IMR-90 (cell line): ENCODE measurements at places on chromosomes 5 and 9. TPM values are rescaled to one million over a fixed set of nuclear protein-coding genes. Genes with fewer than 3 reads are reported as not detected.

- H3K36me3 ChIP-seq = no peaks in the 10 kb centered on the region
- H3K27ac ChIP-seq = no peak overlapping the region
- DNase-seq = no peak
- no peaks in the 10 kb centered on the region for H3K27me3 ChIP-seq
- H3K4me3 ChIP-seq = no peak overlapping the region
- H3K4me1 ChIP-seq = no peaks in the 10 kb centered on the region; the same call in 1 of the 2 replicates
Observed at GRCh38 chr9:21730899-21731298, 71.5 kb upstream of the MTAP start.

DNA sequence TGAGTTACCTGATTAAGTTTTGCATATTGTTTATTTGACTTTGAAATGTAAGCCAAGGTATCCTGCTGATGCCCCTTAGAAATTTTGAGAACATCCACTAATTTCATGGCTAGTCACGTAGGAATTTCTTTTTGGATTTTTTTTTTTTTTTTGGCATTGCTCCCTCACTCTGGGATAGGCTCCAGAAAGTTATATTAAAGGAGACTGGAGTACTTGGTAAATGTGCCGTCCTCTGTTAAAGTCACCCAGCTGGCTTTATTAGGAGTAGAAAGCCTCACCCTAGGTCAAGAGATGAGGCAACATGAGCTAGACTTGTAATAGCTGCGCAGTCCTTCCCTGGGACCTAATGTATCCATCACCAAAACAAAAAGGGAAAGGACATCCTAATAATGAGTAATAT lies 3.1 kb downstream of the KCTD16 start:
- no peak for DNase-seq
- no peaks in the 10 kb centered on the region for H3K36me3 ChIP-seq
- no peak overlapping the region for H3K27ac ChIP-seq
- no peak overlapping the region for H3K4me3 ChIP-seq
- peaks cover 4% of the 10 kb centered on the region; the same call in 1 of the 2 replicates for H3K4me1 ChIP-seq

GRCh38 chr5:153489611-153490010 lies 859 bp upstream of the GRIA1 start:
- H3K27ac ChIP-seq = no peak overlapping the region
- no peaks in the 10 kb centered on the region for H3K36me3 ChIP-seq
- H3K4me3 ChIP-seq = no peak overlapping the region
- no peaks in the 10 kb centered on the region; the same call in 1 of the 2 replicates for H3K27me3 ChIP-seq
- peak; percentile 61 for DNase-seq
- H3K4me1 ChIP-seq = no peaks in the 10 kb centered on the region; the same call in 1 of the 2 replicates

DNA sequence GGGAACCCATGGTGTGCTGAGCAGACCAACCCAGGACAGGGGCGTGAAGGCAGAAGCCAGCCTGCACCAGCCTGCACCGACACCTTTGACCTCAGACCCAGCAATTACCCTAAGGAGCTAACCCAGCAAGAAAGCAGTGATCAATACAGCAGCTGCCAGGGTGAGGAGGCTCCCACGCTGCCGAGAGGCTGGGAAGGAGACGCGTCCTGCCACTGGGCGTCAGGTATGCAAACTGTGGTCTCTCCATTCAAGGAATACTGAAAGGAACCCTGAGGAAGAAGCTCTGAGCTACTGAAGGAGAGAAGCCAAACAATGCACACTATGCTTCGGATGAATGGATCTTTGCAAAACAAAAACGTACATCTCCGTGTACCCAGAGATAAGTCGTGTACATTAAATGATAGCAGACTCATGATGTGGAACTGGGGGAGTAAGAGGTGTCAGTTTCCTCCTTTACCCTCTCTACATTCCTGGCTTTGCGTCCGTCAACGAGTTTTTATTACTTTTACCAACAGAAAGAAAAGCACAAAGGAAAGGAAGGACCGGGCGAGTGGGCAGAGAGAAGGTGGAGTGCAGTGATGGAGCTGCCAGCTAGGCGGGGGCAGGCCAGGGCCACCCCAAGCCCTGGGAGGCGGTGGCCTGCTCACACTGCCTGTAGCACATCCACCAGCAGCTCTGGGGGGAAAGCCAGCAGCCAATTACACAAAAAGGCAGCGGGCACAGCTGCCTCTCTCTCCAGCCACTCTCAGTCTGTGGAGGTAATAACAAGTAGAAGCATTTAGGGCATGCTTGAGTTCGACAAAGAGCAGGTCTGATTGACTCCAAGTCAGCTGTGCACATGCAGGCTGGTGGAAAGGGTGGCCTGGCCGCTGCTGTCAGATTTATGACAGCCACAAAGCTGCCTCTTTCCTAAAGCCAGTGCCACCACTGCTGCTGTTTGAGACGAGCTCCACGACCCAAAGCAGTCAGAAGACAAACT lies 29.3 kb downstream of the RASGEF1C start:
- peaks cover 12% of the 10 kb centered on the region; the same call in 1 of the 2 replicates for H3K27me3 ChIP-seq
- no peaks in the 10 kb centered on the region for H3K36me3 ChIP-seq
- no peak for DNase-seq
- H3K27ac ChIP-seq = no peak overlapping the region
- H3K4me3 ChIP-seq = no peak overlapping the region
- H3K4me1 ChIP-seq = peaks cover 8% of the 10 kb centered on the region; the same call in 1 of the 2 replicates

GRCh38 chr5:93196986-93197385 lies 384.0 kb downstream of the NR2F1-AS1 start:
- H3K36me3 ChIP-seq = no peaks in the 10 kb centered on the region
- DNase-seq = no peak
- no peaks in the 10 kb centered on the region for H3K27me3 ChIP-seq
- no peak overlapping the region for H3K4me3 ChIP-seq
- H3K27ac ChIP-seq = no peak overlapping the region
- peaks cover 5% of the 10 kb centered on the region for H3K4me1 ChIP-seq

GRCh38 chr5:154199671-154200220 lies 9.2 kb downstream of the GALNT10 start:
- peaks cover 2% of the 10 kb centered on the region; the same call in 1 of the 2 replicates for H3K36me3 ChIP-seq
- peak overlapping the region; percentile 71 for H3K27ac ChIP-seq
- H3K27me3 ChIP-seq = no peaks in the 10 kb centered on the region
- H3K4me1 ChIP-seq = peaks cover 31% of the 10 kb centered on the region
- no peak overlapping the region for H3K4me3 ChIP-seq
- no peak for DNase-seq

DNA sequence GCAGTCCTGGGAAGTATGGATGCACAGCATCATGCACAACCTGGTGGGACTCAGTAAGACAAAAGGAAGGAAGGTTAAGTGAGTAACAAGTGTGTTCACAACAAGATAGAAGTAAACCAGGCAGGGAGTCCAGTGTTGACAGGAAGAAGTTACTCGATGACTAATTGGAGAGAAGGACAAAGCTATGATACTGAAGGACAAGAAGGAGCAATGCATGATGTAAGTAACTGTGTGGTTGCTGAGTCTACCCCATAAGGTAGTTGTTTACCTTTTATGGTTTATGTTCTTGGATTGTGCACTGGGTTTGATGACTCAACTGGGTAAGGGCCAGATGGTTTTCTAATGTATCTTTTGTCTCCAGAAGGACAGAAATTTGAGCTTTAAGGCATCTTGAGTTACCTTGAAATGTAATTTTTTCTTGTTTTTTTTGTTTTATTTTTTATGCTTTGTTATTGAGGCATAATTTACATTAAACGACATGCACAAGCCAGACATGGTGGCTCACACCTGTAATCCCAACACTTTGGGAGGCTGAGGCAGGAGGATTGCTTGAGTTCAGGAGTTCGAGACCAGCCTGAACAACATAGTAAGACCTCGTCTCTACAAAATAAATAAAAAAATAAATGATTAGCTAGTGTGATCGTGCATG lies 89.2 kb upstream of the CAST start:
- no peak overlapping the region for H3K4me3 ChIP-seq
- peak; percentile 99 for DNase-seq
- H3K36me3 ChIP-seq = no peaks in the 10 kb centered on the region
- H3K4me1 ChIP-seq = peaks cover 5% of the 10 kb centered on the region
- H3K27ac ChIP-seq = peak overlapping the region; percentile 94

Gene CCNO
- not detected in 2 replicates for total RNA-seq

Gene MED10
- total RNA-seq = 9.1 and 15.6 TPM in 2 replicates

Gene IDNK
- 1.4 and 1.7 TPM in 2 replicates for total RNA-seq

Gene KIF4B
- under 0.01 TPM in 2 replicates for total RNA-seq
